ENCODE measurements at places on chromosomes 4 and X.

GRCh38 chr4:153169776-153170175, 34.5 kb upstream of the TRIM2 start:
- no peak for DNase-seq

- no peak for DNase-seq
Measured at GRCh38 chr4:164718827-164719226, 35.1 kb upstream of the SMIM31 start.

GRCh38 chrX:149504226-149504914, 736 bp downstream of the IDS start:
- peak; percentile 58 for DNase-seq

DNA sequence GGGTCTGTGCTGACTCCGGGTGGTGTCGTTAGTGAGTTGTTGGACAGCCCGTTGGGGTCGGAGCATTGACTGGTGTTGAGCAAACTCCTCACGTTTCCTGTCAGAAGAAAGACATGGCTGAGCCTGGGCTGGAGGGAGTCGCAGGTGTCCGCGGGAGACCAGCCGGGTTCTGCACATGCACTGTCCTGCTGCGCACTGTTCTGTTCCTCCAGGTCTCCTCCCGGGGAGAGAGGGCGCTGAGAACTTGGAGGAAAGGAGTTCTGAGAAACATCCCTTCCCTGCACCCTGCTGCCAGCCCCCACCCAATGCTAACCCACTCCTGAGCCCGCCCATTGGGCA, 1.1 kb downstream of the ZNF141 start:
- no peak for DNase-seq

DNA sequence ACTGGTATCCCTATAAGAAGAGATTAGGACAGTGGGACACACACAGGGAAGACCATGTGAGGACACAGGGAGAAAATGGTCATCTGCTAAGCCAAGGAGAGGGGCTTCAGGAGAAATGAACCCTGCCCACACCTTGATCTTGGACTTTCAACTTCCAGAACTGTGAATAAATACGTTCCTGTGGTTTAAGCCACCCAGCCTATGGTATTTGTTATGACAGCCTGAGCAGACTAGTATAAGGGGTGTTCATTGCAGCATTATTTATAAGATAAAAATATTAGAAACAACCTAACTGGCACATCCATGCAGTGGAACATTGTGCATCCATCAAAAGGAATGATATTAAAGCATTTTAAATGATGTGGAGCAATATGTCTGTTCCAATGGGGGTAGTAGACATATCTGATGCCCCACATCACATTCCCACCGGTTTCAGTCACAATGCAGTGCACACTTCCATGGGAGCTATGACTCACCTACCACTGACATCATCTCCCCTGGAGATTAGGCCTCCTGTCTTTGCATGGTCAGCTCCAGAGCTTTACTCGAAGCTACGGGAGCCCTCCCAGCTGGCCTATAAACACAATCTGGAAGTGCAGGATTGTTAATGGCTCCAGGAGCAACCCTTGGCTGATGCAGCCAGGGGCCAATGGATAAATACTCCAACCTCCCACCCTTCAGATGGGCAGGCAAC, 38.9 kb upstream of the MAMLD1 start:
- DNase-seq = no peak

DNA sequence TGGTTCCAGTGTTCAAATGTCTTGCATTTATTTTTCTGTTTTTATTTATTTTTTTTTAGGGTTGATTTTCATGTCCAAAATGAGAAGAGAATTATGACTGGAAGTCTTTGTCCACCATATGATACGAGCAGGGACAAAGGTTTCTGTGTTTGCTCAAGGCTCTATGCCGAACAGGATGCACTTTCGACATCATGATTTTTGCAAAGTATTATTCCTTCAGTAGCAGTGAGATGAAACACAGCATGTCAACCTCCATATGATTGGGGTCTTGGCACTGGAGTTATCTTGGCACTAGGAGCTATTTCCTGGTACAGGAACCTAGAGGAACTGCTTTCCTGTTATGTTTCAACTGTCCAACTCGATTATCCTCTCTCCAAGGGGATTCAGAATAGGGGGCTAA, 72.6 kb downstream of the UCHL1 start:
- no peak for DNase-seq

DNA sequence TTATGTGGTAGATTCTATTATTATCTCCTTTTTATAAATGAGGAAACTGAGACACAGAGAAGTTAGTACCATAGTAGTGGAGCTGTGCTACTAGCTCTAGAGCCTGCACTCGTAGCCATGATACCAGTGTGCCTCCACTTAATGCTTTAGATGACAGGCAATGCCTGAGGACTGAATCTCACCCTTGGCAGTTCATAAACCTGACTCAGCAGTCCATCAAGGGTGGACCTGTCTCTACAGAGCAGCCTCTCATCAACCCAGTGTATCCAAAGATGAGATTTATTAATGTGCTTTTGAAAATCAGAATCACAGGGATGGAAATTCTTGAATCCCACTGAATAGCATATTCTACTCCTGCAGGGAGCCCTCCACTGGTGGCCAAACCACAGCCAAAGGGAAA, 483.2 kb upstream of the DIPK2B start:
- DNase-seq = no peak

- DNase-seq = no peak
Measured at GRCh38 chrX:134545510-134545909, 85.5 kb downstream of the HPRT1 start.

- DNase-seq = no peak
Measured at GRCh38 chr4:21512353-21512752, 436.2 kb downstream of the KCNIP4 start.

GRCh38 chrX:68049466-68049865, 383.8 kb downstream of the OPHN1 start:
- DNase-seq = no peak

DNA sequence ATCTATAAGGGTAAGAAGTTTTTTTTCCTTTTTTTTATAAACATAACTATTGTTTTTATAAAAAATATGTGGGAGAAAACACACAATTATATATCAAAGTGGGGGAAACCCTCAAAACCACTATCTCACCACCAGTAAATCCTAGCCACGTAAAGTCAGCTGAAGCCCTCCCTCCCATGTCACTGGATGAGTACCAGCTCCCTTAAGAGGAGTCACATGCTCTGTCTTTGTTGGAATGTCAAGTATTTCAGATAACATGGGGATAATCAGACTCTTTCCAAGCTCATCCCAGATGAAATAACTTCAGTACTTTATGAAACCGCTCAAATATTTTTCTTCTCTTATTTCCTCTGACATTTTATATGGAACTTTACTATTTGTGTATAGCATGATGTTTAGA, 2.4 kb downstream of the MYOZ2 start:
- DNase-seq = no peak

DNA sequence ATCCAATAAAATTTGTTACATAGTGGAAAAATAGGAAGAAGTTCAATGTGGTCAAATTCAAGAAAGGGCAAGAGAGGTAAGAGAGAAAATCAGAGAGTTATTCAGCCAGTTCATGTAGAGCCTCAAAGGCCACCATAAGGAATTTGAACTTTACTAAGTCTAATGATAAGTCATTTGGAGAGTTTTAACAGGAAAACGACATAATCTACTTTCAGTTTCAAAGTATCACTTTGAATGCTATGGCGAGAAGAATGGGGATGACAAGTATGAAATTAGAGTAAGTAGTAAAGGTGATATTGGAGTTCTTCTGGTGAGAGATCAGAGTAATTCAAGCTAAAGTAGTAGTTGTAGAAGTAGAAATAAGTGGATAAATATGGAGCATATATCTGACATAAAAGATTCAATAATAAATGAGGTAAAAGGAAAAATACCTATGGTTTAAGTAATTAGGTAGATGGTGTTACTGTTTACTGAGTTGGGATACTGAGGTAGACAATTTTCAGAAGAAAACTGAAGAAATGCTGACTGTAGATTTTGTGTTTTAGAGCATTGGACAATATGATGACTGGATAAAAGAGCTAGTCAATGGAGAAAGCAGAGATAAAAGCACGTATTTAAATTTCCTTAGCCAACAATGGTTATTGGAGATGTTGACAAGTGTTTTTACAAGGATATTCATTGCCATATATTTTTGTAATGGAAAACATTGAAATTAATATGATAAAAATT, 331.7 kb upstream of the ADGRL3 start:
- no peak for DNase-seq

DNA sequence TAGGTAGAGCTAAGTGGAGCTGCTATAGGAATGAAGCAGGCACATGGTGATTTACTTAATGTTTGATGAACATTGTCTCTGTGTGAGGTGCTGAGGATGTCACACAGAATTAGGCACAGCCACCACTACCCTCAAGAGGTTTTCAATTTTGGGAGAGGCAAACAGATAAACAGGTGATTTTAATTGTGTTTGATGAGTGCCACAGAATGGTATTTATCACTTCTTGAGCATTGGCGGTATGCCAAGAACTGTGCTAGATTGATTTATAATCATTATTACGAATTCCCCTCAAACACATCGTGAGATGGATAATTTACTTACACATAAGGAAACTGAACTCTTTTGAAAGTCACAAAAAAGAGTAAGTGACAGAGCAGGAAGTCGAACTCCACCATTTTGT, 74.8 kb downstream of the FREM3 start:
- DNase-seq = no peak

GRCh38 chr4:94728056-94728766, 29.5 kb upstream of the BMPR1B start:
- DNase-seq = no peak

- DNase-seq = no peak
Measured at GRCh38 chrX:38732866-38733265, 68.4 kb upstream of the MID1IP1 start.

DNA sequence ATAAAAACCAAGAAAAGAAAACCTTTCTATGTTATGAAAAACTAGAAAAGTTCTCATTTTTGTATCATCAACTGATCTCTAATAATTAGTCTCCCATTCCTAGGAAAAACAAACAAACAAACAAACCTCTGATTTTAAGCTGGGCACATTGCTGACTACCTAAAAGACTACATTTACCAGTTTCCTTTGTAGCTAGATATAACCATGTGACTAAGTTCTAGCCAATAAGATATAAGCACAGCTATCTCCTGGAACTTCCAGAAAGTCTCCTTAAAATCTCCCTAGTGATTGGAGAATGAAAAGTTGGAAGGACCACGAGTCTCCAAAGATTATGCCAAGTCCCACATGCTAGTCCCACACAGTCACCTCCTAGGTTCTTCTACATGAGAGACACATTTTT, 108.9 kb downstream of the NR3C2 start:
- DNase-seq = no peak

DNA sequence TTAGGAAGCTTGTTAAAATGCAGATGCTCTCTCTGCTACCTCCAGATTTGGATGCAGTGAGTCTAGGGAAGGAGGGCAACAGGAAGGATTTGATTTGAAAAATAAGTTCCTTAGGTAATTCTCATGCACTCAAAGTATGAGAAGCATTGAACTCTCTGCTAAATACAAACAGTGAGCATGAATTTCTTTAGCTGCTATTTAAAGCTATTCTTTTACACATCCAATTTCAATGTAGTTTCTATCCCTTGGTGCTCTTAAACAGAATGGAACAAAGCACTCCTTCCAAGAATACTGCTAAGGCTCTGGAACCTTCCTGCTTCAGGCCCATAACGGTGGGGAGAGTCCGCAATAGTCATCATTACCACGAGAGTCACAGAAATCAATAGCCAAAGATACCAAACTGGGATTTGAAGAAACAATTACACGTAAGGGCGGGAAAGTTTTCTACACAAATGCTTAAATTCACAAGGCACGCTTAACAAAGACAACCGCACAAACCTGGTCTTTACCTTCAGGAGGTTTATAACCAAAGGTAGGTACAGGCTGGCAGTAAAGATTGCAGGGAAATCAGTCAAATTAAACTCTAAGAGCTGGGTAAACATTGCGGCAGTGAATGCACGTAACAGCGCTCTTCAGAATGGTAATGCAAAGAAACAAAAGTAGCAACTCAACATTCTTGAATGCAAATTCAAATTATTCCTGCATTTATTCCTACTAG, 123.2 kb upstream of the NAP1L5 start:
- DNase-seq = no peak

Data from stimulated activated CD4-positive, alpha-beta T cell treated with anti-CD3 and anti-CD28 coated beads, Interleukin-4, amount 100 ng/mL, for 48 hours (primary cell).